Testis (tissue), 5 donors: ENCODE measurements at places on chromosomes 11 and 22. TPM values are rescaled to one million over a fixed set of nuclear protein-coding genes. Genes with fewer than 3 reads are reported as not detected.

OAF gene
- total RNA-seq = 8.5 TPM

TPBGL gene
- 15.4 TPM for total RNA-seq

MUC6 gene
- 0.19 TPM for total RNA-seq

ADSL gene
- total RNA-seq = 102 TPM

VEGFB gene
- 47.8 TPM for total RNA-seq

FAM227A gene
- total RNA-seq = 16.3 TPM

BDNF gene
- total RNA-seq = 0.62 TPM

CLMP gene
- total RNA-seq = 6.3 TPM

KCNQ1OT1 gene
- total RNA-seq = 4.0 TPM

TSG101 gene
- 92.6 TPM for total RNA-seq

SAA2 gene
- 1.7 TPM for total RNA-seq

CHRNA10 gene
- total RNA-seq = 2.5 TPM

TSGA10IP gene
- 5.5 TPM for total RNA-seq

BBOX1 gene
- total RNA-seq = 0.24 TPM

CRELD2 gene
- 57.9 TPM for total RNA-seq

GLB1L3 gene
- total RNA-seq = 21.3 TPM

BCO2 gene
- 10.4 TPM for total RNA-seq

CST6 gene
- 11.9 TPM for total RNA-seq

FAM181B gene
- 1.1 TPM for total RNA-seq

MAJIN gene
- total RNA-seq = 34.8 TPM

RIBC2 gene
- 38.5 TPM for total RNA-seq

EHF gene
- 0.24 TPM for total RNA-seq

MS4A12 gene
- 0.71 TPM for total RNA-seq

DDI1 gene
- total RNA-seq = 41.1 TPM

ZNF215 gene
- 4.5 TPM for total RNA-seq

VSIG10L2 gene
- not detected for total RNA-seq

RAC2 gene
- total RNA-seq = 1.2 TPM

OR51M1 gene
- total RNA-seq = not detected

PRRG4 gene
- total RNA-seq = 0.93 TPM

UQCR10 gene
- 122 TPM for total RNA-seq

TRIM48 gene
- not detected for total RNA-seq

AP2A2 gene
- total RNA-seq = 82.0 TPM

KRTAP5-1 gene
- total RNA-seq = not detected

LRRC10B gene
- 6.4 TPM for total RNA-seq

RTN3 gene
- 75.6 TPM for total RNA-seq

IFITM10 gene
- total RNA-seq = 9.6 TPM

SCGB1D2 gene
- not detected for total RNA-seq

NEFH gene
- 18.6 TPM for total RNA-seq
